ENCODE measurements at places on chromosomes 3 and 15.

DNA sequence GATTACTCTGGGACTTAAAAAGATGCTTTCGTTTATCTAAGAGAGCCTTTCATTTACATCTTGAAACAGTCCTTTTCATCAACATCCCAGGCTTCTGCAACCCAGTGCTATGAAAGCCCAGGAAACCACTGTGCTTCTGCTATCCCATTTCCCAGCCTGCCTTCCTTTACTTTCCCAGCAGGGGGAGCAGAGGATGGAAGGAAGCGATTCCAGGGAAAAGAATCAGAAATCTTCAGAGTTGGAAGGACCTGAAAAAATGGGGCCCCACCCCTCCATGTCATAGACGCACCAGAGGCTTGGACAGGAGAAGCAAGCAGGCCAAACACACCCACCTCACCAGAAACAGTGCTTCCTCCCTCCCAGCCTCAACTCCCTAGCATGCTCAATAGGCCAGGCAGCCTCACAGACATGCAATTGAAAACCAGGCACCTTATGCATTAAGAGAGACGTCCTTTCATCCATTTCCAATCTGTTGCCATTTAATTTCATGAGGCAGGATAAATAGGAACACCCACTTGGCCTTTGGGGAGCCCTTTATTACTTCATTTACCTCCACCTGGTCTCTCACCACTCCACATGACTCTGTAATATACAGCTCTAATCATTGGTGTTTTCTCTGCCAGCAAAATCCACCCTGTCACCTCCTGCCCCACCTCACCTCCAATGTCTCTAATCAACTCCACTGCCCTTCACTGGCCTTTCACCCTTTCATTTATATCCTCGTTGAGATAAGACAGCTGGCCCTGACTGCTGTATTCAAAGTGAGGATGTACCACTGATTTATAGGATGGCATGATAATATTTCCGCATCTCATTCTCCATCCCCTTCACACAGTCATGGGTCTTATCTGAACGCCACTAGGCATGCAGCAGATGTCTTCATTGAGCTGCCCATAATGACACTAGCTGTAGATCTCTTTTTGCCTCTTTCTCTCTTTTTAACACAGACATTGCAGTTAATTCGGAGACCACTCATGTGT is 583.9 kb downstream of the NTRK3 start:
- DNase-seq, result peak; percentile 4

GRCh38 chr15:31305796-31306425 is 20.7 kb upstream of the KLF13 start:
- no peak for DNase-seq

GRCh38 chr3:126355777-126356372 is 1.3 kb downstream of the KLF15 start:
- peak; percentile 24 for DNase-seq

DNA sequence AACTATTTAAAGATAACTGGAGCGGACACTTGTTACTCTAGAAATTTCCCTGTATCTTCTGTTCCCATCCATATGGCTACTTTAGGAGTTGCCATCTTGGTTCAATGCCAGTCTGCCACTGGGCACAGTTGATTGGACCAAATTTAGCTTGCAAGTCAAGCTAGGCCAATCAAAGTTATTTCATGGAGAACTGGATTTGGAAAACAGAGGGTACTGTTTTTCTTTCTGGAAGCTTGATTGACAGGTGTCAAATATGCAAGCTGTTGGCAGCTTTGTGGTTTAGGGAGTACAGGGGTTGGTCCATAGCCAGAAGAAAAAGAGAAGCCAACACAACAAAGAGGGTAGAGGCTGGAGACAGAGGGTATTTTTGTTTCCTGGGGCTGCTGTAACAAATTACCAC is 33.4 kb upstream of the KLHL25 start:
- DNase-seq, result no peak

DNA sequence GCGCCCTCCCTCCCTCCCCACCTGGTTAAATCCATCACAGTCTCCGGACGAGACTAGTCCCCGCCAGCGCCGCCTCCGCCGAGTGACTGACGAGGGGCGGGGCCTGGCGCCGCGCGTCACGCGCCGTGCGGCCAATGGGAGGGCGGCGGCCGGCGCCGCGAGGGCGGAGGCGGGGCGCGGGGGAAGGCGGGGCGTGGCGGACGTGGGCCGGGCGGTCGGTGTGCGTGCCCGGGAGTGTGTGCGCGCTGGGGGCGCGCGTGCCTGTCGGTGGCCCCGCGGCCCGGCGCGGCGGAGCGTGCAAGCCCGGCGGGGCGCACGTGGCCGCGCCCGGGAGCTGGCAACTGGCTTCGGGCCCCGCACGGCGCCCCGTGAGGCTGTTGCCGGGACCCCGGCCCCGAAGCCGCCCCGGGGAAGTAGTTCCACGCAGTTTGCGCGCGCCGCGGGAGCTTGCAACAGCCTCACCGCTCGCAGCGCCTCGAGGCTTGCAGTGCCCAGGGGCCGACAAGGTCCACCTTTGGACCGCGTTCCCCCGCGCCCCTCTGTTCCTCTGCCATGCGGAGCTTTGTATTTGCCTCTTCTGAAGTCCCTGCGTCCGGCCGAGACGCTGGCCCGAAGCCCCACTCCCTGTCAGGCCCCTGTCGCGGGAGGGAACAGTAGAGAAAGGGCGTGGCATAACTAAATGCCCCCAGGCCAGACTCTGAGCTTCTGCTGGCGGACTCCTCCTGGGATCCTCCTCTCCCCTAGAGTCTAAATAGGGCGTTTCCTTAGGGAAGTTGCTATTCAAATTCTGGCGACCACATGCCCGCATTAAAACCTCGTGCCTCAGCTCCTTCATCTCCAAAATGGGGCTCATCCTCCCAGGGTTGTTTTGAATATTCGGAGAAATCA is 400.9 kb downstream of the SHQ1 start:
- DNase-seq, result no peak

DNA sequence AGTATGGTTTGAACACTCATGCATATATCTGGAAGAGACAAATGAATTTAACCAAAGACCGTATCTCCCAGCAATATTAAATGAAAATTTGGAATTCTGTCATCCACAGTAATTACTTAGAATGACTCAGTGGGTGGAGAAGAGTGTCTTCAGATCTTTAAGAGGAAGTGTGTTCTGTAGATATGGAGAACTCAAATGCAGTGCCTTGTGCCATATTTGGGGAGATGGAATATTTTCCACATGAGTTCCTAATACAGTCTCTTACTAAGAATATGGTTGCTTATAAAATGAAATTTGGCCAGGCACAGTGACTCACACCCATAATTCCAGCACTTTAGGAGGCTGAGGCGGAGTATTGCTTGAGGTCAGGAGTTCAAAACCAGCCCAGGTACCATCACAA is 40.5 kb downstream of the ANO10 start:
- DNase-seq, result no peak

GRCh38 chr15:60423537-60423936 is 25.8 kb upstream of the ANXA2 start:
- DNase-seq, result no peak

DNA sequence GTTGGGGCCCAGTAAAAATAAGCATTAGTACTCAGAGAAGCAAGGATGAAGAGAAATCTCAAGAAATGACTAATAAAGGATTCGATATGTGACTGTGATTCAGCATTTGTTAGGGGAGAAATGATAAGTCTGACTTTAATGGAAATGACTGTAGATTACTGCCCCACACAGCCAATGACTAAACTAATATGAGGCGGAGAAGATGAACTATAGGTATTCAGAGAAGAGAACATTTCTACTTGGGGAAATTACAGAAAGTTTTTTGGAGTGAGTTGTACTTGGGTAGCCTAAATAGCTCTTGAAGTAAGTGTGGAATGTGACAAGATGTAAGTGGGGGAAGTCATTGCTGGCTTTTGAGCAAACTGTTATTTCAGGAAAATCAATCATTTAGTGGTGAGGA is 380.0 kb downstream of the PDCD6IP start:
- no peak for DNase-seq

- no peak for DNase-seq
Observed at GRCh38 chr15:29289173-29289572, 19.6 kb upstream of the NSMCE3 start.

GRCh38 chr3:129624347-129625071 is 18.0 kb upstream of the PLXND1 start:
- no peak for DNase-seq

DNA sequence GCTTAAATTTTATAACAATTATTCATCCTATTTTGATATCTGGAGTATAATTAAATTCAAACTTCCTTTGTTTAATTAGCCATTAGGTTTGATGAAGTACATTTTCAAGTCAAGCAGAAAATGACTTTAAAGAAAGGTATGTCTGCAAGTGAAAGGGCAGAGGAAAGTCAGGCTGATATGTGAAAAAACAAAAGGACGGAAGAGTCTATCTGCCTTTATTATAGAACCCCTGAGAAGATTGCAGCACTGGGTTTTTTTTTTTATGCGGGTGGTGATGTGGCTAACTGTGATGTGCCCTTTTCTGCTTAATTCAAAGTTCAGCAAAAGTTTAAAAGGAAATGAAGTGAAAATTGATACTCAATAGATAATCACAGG is 83.2 kb downstream of the COL8A1 start:
- no peak for DNase-seq

DNA sequence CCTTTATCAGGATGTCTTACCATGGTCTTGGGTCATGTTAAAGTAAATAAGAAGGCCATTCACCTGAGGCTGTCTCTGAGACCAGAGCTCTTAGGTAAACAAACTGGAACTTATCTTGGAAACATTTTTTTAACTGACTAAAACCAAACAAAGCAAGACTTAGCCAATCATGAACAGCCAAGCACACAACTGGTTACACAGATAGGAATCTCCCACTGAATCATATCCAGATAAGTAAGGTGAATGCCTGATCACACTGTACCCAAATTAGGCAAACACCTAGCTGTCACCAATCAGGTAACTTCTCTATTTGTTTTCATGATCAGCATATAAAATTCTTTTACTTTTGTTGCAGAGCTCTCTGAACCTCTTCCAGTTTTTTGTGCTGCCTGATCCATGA is 205.4 kb downstream of the CNTN3 start:
- no peak for DNase-seq

GRCh38 chr3:107308716-107309115 is 68.5 kb upstream of the CCDC54 start:
- no peak for DNase-seq

DNA sequence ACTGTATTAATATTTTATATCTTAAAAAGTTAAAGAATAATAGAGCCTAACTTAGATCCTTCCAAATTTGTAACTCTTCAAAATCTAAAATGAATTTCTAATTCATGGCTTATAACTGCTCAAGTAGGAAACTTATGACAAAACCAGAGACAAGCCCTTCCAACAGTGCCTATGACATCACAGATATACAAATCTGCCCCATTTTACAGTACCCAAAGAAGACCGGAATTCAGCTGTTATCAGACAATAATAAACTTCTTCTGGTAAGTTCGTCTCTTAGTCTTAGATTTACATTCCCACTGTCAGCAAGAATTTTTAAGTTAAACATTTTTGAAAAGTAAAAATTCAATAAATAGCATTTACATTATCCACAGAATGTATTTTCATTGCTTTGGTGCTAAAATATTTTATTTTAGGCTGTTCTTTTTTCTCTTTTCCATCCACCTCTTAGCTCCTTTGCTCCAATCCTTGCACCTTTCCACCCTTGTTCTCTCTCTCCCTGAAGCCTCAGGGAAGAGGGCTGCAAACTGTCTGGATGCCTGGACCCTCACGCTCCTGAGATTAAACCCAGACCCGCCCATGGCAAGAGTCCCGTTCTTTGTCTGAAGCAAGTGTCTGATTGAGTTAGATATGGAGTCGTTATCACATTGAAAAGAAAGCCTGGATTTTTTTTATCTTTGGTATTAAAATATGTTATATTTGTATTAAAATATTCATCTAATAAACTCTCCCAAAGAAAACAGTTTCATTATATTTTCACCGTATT is 312.7 kb downstream of the ZBTB20 start:
- no peak for DNase-seq

GRCh38 chr3:177300842-177301241 is 103.6 kb upstream of the TBL1XR1 start:
- DNase-seq, result no peak

GRCh38 chr3:17398959-17399551 is 343.4 kb downstream of the TBC1D5 start:
- no peak for DNase-seq

GRCh38 chr3:56629451-56629850 is 53.6 kb downstream of the TASOR start:
- DNase-seq, result no peak

DNA sequence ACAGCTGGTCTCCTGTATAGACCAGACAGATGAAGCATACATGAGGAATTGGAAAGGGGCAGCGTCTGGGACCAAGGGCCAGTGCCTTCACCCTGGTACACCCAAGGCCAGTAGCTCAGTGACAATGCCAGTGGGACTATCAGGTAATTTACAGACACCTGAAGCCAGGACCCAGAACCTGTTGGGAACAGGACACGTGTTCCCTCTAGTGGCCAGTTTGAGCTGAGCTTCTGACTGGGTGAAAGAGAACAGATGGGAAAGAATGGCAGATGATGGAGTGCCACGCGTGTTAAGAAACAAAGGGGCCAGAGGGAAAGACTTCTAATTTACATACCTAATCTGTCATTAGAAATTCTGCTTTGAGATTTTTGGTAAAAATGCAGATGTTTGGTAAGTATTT is 5.1 kb upstream of the SLC25A38 start:
- DNase-seq, result no peak

- no peak for DNase-seq
Observed at GRCh38 chr3:58800032-58800431, 133.5 kb upstream of the FAM3D start.

DNA sequence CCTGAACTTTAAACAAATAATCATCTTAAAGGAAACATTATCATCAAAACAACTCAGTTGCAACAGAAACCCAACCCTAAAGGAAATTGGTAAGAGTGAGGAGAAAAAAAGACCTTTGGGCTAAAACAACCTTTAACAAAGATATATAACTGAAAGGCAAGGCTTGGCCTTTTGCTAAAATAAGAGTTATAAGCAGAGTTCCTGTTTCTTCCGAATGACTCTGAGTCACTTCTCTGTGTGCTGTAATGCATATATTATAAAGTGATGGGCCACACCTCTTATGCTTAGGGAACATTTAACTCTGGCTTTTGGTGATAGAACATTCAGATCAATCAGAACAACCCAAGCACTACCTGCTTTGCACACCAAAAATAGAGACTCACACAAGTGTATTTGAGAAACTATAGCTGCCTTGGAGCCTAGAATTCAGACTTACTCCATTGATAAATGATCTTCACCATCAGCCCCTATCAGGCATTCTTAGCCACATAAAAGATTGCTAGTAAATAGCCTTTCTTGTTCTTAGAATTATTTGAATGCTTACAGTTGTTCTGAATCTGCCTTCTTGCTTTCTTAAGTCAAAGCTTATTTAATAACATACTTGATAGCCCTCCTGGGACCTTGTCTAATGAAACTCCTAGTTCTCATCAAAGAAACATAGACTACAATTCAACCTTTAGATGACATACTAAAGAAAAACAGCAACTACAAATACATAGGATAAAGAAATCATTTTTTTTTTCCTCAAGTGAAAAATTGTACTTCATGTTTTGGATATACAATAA is 294.2 kb upstream of the SEMA6D start:
- no peak for DNase-seq

DNA sequence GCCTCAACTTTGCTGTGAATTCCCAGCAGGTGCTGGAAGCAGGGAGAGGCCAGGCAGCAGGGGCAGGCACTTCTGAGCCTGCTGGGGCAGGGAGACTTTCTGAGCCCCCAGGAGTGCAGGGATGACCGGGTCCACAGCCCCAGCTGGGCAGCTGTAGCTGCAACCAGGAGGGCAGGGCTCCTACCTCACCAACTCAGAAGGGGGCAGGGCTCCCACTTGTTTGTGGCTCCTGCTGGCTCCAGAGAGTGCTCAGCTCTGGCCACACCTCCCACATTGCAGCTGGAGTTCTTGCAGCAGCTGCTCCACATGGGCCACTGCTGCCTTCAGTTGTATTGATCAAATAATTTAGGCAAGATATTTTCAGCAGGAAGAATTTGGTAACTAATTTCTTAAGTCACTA is 812.3 kb downstream of the NSUN3 start:
- no peak for DNase-seq

All from NCI-H2029 treated with DMSO at 0.1 percent for 48 hours (cell line).